ENCODE measurements at places on chromosomes 7 and 10.

- no peak for DNase-seq
Observed at GRCh38 chr7:73716318-73716890, 3.1 kb downstream of the STX1A start.

DNA sequence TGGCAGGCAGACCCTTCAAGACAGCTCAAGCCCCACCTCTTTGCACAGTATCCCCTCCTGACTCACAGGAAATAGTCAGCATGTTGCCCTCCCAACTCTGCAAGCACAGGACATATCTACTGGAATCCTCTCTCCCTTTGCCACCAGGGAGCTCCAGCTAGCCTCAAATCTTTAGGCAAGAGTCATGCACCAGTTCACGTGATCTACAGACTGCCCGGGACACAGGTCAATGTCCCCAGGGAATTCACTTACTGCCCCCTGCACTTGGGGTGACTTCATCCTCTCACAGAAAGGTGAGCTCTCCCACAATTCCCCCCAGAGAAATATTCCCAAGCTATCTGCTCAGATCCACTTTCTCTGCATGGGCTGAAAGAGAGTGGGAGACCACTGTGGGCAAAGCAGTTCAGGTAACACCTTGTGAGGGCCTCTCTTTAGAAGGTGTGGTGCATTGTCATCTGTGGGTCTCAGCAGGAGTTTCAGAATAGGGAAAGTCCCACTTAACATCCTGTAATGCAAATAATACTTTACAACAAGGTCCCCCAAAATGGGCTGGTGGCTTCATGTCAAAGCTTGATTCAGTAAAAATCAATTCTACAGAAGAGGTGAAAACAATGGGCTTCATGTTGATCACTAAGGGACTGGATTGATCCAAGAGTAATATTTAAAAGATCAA, 129.9 kb downstream of the NOC3L start:
- no peak for DNase-seq

DNA sequence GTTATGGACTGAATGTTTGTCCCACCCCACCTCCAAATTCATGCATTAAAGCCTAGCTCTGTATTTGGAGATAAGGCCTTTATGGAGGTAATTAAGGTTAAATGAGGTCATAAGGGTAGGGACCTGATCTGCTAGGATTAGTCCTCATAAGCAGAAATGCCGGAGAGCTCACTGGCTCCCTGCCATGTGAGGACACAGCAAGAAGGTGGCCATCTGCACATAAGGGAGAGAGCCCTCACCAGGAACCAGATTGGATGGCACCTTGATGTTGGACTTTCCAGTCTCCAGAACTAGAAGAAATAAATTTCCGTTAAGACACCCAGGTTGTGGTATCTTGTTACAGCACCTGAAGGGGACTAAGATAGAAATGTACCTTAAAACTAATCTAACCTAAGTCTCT, 816.1 kb upstream of the C7orf33 start:
- DNase-seq, result no peak

GRCh38 chr7:74400420-74401136, 53.1 kb upstream of the GTF2IRD1 start:
- DNase-seq, result no peak

Data from naive thymus-derived CD8-positive, alpha-beta T cell (primary cell).